Astrocyte (in vitro differentiated cells and primary cell): ENCODE measurements at places on chromosomes 16 and 17. TPM values are rescaled to one million over a fixed set of nuclear protein-coding genes. Genes with fewer than 3 reads are reported as not detected.

FOXJ1 gene
- 0.31 and 0.48 TPM in 2 replicates for total RNA-seq

LGALS9B gene
- total RNA-seq: not detected in 2 replicates

SOCS1 gene
- 16.0 and 20.2 TPM in 2 replicates for total RNA-seq

SLC38A8 gene
- not detected in 2 replicates for total RNA-seq

BTBD17 gene
- total RNA-seq: not detected in 2 replicates

HAS3 gene
- total RNA-seq: 1.7 and 2.0 TPM in 2 replicates

AOC2 gene
- 4.1 and 5.0 TPM in 2 replicates for total RNA-seq

RAB37 gene
- total RNA-seq: 0.77 TPM in 1 of 2 replicates, not detected in the other

SMTNL2 gene
- 0.18 and 0.26 TPM in 2 replicates for total RNA-seq

TNFSF13 gene
- 0.43 and 0.93 TPM in 2 replicates for total RNA-seq

FA2H gene
- total RNA-seq: 0.14 TPM in 1 of 2 replicates, not detected in the other

DBF4B gene
- total RNA-seq: 7.5 and 9.5 TPM in 2 replicates

MT1B gene
- not detected in 2 replicates for total RNA-seq

CCL22 gene
- not detected in 2 replicates for total RNA-seq

PIK3R5 gene
- 0.30 TPM in 1 of 2 replicates, not detected in the other for total RNA-seq

SMIM36 gene
- not detected in 2 replicates for total RNA-seq

SEZ6 gene
- not detected in 2 replicates for total RNA-seq

ADAD2 gene
- total RNA-seq: not detected in 2 replicates

GUCY2D gene
- not detected in 2 replicates for total RNA-seq

TUBB3 gene
- total RNA-seq: 360 and 459 TPM in 2 replicates

KRTAP2-1 gene
- not detected in 2 replicates for total RNA-seq
